ENCODE measurements at places on chromosomes 5 and 9.

GRCh38 chr5:163976696-163977095, 471.3 kb downstream of the MAT2B start:
- DNase-seq: no peak

- no peak for DNase-seq
Observed at GRCh38 chr5:131536850-131537448, 98.1 kb downstream of the RAPGEF6 start.

DNA sequence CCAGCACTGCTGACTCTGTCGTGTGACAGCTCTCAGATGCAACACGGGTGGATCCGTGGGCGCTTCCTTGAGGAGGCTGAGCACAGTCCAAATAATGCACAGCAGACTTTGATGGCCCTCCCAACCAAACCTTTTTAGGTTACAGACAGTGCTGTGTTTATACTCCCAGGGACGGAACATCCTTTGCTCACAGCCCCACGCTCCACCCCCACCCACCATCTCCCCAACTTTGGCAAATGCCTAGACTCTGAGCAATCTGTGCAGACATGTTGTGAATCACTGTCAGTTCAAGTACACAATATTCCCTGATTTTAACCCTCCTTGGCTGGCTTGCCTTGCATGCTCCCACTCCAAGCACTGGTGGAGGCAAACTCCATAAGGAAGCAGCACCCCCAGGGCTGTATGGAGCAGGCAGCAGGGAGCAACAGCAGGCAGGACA, 324.6 kb downstream of the MLLT3 start:
- no peak for DNase-seq

GRCh38 chr5:16888694-16889124, 47.4 kb downstream of the MYO10 start:
- no peak for DNase-seq

GRCh38 chr5:137622850-137623249, 113.0 kb downstream of the KLHL3 start:
- DNase-seq: no peak

DNA sequence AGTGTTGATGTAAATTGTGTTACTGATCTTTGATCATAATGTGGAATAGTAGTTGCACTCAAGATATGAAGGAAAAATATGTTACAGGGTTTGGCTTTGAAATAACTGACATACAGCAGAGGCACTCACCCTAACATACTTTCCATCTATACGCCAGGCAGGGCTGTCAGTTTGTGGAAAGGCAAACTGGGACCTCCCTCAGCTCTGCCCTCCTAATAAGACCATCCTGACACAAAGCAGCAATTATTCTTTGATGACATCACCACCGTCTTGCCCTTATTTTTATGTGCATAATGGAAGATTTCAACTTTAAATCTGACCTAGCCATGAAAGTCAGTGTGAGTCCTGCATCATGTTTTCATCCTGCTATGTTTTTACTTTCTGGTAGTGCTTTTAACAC, 42.9 kb downstream of the ITGA1 start:
- DNase-seq: no peak

GRCh38 chr9:87238545-87238944, 259.1 kb upstream of the DAPK1 start:
- DNase-seq: no peak

DNA sequence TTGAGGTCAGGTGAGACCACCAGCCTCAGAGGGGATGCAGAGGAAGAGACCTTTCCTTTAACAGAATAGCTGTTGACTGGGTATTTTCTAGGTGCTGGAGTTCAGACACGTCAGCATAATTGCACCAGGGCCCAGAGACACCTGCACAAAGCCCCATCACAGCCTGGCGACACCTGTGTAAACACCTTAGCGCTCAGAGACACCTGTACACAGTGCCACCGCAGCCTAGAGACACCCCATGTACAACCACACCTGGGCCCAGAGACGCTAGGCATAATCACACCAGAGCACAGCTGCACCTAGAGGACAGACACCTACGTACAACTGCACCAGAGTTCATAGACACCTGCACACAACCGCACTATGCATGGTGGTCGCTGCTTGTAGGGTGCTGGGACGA, 1.0 kb downstream of the TRIP13 start:
- DNase-seq: no peak

- DNase-seq: no peak
Observed at GRCh38 chr9:108439947-108440346, 415.8 kb downstream of the ACTL7B start.

DNA sequence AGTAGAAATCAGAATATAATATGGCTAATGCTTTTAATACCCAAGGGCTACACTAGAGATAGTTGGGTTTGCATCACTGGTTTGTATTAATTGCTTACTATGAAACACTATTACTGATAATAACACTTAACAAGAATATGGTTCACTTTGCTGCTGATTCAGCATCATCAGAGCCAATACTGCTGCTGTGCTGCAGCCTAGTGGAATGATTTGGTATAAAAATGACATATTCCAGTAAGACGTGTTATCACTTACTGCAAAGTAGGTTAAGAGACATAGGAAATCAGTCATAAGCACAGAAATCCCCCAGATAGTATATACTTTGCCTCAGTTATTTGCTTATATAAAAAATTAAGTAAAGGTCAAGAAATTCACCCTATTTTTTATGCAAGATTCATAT, 2.8 kb downstream of the CDH10 start:
- DNase-seq: peak; percentile 0

GRCh38 chr5:141898448-141899049, 20.3 kb upstream of the PCDH1 start:
- DNase-seq: no peak

DNA sequence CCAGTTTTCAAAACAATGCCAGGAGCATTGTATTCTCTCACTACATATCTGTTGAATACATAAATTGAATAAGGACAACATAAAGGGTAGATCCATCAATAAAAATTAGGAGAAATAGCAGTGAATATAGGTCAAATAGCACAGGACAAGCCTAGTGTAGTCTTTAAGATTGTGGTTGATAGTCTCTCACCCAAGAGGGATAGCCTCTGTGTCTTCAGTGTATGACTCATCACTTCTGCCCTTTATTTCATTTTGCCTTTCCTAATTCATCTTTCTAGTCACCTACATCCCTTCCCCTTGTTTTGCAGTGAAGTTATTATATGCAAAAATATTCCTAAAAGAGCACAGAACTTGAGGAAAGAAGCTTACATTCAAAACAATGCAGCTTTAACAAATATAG, 335.0 kb upstream of the TUSC1 start:
- DNase-seq: no peak

- no peak for DNase-seq
Observed at GRCh38 chr5:120544043-120544442, 79.9 kb downstream of the PRR16 start.

DNA sequence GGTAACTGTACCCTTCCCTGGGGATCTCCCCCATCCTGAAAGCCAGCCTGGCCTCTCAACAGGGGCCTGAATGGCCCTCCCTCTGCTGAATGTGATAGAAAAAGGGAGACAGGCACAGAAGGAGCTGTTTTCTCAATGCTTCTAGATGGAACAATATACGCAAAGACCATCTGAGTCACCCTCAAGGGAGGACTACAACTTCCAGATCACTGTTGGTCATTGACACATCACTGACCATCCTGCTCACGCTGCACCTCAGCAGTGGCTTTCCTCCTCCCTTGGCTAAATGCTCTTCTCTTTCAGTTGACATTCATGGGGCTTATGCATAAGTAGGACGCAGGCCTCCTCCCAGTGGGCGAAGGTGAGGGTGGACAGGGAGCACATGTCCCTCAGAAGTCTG, 112.2 kb upstream of the SHB start:
- DNase-seq: no peak

DNA sequence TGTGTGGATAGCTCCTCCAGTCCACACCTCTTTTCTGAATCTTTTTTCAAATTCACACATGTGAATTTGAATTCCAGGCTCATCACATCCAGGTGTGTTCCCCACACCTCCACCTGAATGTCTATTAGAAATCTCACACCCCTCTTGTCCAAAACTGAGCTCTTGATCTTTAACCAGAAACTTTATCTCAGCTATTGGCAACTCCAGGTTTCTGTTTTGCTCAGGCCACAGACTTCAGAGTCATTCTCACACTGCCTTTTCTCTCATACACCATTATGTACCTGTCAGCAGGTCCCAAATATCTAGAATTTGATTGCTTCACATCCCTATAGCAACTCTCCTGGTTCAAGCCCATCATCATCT, 11.6 kb downstream of the NIPSNAP3B start:
- DNase-seq: no peak

GRCh38 chr9:14318934-14319580, 5.1 kb upstream of the NFIB start:
- no peak for DNase-seq

- DNase-seq: no peak
Observed at GRCh38 chr5:96641368-96642280, 20.6 kb upstream of the CAST start.

DNA sequence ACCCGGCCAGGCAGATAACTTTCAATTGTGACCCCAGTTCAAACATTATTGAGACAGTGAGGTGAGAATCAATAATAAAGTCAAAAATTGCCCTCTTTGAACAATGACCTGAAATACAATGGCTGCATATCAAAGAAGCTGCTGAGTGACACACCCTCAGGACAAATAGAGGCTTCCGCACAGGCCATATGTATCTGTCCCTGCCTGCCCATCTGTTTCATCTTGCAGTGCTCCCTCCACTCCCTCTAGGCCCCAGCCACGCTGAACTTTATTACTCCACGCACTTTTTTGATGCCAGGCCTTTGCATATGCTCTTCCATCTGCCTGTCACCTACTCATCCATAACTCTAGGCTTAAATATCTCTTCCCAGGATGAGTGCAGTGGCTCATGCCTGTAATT, 15.9 kb upstream of the PFDN1 start:
- DNase-seq: no peak

DNA sequence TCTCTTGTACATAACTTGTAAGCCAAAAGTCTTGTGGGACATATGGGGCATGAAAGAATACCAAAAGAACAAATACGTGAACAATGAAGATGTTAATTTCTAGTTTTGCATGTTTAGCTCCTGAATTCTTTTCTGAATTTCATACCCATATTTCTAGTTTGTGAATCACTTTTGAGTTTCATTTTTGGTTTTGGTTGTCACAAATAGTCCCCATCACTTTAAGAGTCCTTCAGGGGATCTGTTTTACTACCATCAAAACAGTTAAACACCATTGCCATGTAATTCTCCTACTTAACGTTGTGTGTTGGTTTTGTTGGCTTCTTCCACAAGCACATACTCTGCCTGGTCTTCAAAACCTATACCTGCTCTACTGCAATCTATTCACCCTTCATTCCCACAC, 27.0 kb downstream of the VCAN start:
- no peak for DNase-seq

DNA sequence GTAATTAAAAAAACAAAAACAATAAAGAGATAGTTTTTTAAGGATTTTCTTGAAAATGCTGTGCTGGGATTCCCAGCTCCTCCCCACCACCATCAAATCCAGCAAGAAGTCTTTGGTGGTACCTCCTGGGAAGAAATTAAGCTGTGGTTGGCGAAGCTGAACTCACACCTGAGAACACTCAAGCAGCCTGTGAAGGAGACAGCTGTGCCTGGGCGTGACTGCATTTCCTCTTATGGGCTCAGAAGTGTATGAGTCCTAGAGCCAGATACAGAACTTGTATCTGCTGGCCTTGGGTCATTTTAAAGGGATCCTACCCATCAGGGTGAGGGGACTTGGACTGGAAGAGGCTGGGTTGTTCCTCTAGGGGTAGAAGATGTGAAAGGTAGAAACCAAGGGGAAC, 561.2 kb upstream of the SGCD start:
- DNase-seq: no peak

GRCh38 chr9:126337729-126338372, 11.2 kb downstream of the MVB12B start:
- no peak for DNase-seq

DNA sequence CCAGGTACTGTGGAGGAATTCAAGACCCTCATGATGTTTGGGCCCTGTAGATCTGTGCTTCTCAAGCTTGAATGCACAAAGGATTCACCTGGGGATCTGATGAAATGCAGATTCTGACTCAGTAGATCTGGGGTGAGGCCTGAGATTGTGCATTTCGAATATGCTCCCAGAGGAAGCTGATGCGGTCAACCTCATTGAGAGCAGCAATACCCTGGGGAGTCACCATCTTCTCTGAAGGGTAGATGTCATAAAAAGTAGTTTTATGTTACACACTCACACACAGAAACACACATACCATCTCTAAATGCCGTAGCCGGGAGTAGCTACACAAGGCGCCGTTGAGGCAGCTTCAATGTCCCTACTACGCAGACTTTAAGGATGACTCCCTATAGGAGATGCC, 55.8 kb upstream of the CPEB4 start:
- no peak for DNase-seq

DNA sequence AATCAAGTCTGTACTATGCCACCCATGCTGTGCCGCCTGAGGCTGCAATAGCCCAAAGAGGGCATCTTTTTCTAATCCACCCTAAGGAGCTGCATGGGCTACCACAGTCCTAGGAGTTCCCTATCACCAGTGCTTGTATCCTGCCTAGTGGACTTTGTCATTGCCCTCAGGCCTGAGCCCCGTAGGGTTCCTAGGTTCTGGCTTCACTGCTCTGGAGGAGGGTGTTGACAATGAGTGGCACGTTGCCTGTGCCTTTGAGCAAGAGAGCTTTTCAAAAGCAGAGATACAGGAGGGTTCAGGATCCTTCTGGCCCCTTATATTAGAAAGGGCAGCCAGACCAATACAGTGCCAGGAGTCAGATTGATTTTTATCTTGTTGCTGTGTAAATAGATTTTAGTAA, 93.0 kb downstream of the PRDM6 start:
- no peak for DNase-seq

GRCh38 chr5:1012313-1012841, 3.8 kb downstream of the NKD2 start:
- no peak for DNase-seq

- no peak for DNase-seq
Observed at GRCh38 chr9:76082057-76082456, 191.6 kb downstream of the PCSK5 start.

- DNase-seq: no peak
Observed at GRCh38 chr5:30891660-30892059, 301.8 kb upstream of the CDH6 start.

DNA sequence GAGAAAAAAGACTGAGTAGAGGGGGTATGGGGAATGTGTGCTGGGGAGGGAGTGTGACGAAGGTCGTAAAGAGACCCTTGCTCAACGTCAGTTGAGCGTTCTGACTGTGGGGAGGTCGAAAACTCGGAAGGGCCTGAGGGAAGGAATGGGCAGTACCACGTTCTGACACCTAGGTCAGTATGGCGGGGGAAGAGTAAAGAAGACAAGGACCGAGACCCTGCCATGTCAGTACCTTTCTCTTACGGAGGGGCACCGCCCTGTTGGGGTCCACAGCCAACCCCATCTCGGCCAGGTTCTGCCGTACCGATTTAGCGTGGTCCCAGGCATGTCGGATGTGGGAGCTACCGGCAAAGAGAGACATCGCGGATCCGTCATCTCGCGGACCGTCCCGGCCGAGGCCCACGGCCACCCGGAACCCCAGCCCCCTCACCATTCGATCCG, 375 bp downstream of the NOP16 start:
- peak; percentile 65 for DNase-seq

- peak; percentile 41 for DNase-seq
Observed at GRCh38 chr9:1917396-1917935, 97.7 kb upstream of the SMARCA2 start.

Data from SK-N-SH (cell line).